CD4-positive, alpha-beta T cell (primary cell): ENCODE measurements at places on chromosomes 6 and 20.

GRCh38 chr6:52994839-52995088, 320 bp downstream of the GSTA4 start:
- peak overlapping the region; percentile 93 for H3K27ac ChIP-seq
- peak overlapping the region; percentile 74 for H3K4me3 ChIP-seq
- peak; percentile 6 for DNase-seq
- no peaks in the 10 kb centered on the region for H3K36me3 ChIP-seq

- DNase-seq = peak; percentile 94
- H3K4me3 ChIP-seq = peak overlapping the region; percentile 99
- H3K27ac ChIP-seq = peak overlapping the region; percentile 41
- peaks cover 55% of the 10 kb centered on the region for H3K36me3 ChIP-seq
- H3K4me1 ChIP-seq = peaks cover 49% of the 10 kb centered on the region
Observed at GRCh38 chr6:30678964-30679726, 6.3 kb upstream of the DHX16 start.

DNA sequence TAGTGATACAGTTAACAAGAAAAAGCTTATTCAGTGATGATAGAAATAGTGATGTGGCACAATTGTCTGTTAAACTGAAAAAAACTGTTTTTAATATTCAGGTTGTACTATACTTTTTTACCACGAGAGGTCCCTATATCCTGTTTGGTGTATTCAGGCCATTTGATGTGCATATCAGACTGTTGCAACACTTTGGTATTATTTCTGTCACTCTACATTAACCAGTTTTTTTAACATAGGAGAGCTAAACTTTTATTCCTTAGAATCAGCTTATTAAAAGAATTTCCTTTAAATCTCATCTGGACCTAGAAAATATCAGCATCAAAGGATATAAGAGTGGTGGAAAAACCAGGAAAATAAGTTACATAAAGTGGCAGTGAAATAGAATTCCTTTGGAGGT, 36.8 kb downstream of the TSPYL4 start:
- H3K36me3 ChIP-seq = peaks cover 13% of the 10 kb centered on the region
- no peaks in the 10 kb centered on the region for H3K27me3 ChIP-seq
- DNase-seq = no peak
- no peaks in the 10 kb centered on the region for H3K4me1 ChIP-seq

DNA sequence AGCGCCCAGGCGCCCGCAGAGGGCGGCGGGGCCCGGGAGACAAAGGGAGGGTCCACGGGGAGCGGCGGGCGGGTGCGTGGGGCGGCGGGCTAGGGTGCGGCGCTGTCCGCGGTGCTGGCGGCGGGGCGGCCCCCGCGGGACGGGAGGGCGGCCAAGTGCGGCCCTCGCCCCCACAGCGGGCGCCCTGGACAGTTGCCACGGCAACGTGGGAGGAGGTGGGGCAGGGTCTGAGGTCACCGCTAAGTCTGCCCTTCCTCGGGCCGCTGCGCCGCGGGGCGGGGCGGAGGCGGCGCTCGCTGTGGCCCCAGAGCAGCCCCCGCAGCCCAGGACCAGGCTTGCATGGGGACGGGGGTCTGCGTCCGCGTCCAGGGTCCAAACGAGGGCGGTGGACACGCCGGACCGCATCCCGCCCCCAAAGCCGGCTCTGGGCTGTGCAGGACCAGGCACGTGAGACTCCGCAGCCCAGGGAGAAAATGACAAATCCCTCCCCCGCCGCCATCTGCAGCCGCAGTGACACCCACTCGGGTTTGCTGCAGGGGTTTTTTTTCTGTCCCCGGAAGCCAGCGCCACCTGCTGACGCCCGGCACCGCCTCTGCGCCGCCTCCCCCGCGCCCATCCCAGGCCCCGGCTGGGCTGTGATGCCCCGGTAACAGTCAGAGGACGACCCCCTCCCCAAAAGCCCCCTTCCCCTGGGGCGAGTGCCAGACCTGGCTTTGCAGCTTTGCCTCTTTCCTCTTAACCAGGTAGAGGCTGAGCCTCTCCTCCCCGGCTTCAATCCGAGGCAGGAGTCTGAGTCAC, 36.8 kb downstream of the YTHDF1 start:
- peak; percentile 46 for DNase-seq
- H3K36me3 ChIP-seq = no peaks in the 10 kb centered on the region
- peaks cover 30% of the 10 kb centered on the region for H3K4me1 ChIP-seq
- H3K4me3 ChIP-seq = peak overlapping the region; percentile 30
- H3K27me3 ChIP-seq = peaks cover 69% of the 10 kb centered on the region

DNA sequence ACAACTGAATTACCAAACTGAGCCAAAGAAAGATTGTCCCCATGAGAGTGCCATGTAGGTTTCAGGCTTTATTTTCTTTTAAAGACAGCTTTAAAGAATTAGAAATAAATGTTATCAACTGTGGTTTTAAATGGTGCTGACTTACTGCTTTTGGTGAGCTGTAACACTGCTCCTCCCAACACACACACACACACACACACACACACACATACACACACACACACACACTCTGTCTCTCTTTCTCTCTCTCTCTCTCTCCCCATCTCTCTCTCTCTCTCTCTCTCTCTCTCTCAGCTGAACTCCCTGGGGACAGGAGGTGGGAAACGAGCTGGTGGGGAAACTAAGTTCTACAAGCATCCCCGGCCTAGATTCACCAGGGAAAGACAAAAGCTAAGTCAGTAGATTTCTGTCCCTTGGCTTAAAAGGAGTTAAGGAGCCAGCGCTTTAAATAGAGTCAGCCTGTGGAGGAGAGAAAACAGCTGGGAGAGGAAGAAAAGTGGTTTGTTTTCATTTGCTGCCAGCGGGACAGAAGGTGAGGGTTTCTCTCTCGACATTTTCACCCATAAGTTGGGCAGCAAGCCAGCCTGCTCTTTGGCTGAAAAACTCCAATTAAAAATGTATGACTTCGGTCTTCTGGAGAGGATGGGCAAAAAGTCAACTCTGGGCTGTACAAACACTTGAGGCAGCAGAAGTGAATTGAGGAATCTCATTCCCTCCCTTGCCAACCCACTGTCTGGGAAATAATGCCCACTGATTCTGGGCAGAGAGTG, 27.4 kb downstream of the CBLN4 start:
- H3K4me1 ChIP-seq = no peaks in the 10 kb centered on the region
- no peaks in the 10 kb centered on the region for H3K27me3 ChIP-seq
- H3K36me3 ChIP-seq = no peaks in the 10 kb centered on the region

DNA sequence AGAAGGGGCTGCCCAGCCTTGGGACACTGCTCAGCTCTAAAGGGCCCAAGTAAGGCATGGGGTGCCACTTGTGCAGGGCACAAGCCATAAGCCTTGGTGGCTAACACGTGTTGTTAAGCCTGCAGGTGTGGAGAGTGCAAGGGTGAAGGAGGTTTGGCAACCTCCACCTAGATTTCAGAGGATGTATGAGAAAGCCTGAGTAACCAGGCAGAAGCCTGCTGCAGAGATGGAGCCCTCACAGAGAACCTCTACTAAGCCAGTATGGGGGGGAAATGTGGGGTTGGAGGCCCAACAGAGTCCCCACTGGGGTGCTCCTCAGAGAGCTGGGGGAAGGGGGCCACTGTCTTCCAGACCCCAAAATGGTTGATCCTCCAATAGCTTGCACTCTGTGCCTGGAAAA, 32.6 kb downstream of the SERINC1 start:
- no peak overlapping the region for H3K27ac ChIP-seq
- peaks cover 59% of the 10 kb centered on the region for H3K36me3 ChIP-seq
- H3K4me1 ChIP-seq = no peaks in the 10 kb centered on the region
- H3K27me3 ChIP-seq = no peaks in the 10 kb centered on the region
- H3K4me3 ChIP-seq = no peak overlapping the region
- no peak for DNase-seq

DNA sequence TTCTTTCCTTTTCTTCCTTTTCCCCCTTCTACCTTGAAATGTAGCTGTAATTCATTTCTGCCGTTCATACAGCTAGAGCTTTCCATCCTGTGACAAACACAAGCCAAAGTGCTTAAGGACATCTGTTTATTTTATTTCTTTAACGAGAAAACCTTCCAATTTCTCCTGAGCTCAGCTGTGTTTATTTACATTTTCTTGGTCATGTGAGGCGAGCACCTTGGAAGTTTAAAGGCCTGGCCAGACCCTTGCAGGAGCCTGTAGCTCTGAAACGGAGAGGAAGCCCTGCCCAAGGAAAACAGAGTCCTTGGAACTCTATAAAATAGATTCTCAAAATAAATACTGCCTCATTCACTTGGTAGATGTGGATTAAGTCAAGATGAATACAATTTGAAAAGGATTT, 223.1 kb downstream of the EYA2 start:
- no peaks in the 10 kb centered on the region for H3K4me1 ChIP-seq
- peaks cover 3% of the 10 kb centered on the region for H3K27me3 ChIP-seq
- no peak overlapping the region for H3K4me3 ChIP-seq

DNA sequence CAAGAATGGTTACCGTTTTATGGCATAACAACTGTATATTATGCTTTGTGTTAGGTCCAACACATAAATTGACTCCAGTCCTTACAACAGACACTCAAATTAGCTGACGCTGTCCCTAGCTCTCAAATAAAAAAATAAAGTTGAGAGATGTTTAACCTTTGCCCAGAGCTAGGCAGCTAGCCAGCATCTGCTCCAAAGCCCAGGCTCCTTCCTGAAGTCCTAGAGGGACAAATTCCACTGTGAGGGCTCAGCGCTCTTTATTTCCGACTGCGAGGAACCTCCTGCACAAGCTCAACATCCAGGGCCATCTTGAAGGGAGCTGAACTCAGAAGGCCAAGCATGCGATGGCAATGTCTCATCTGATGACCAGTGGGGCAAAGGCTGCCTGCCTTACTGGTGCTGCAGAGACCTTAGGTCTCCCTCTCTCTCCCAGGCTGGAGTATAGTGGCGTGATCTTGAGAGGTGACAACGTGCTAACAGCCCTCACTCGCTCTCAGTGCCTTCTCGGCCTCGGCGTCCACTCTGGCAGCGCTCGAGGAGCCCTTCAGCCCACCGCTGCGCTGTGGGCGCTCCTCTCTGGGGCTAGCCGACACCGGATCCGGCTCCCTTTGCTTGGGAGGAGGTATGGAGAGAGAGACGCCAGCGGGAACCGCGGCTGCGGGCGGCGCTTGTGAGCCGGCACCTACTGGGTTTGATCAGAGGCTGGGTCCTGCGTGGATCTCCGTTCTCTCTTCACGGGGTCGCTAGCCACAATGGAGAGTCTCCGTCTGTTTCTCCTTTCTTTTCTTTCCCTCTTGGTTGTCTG, 24.7 kb upstream of the GFOD1 start:
- H3K4me3 ChIP-seq = no peak overlapping the region
- H3K27me3 ChIP-seq = no peaks in the 10 kb centered on the region
- H3K27ac ChIP-seq = no peak overlapping the region
- no peak for DNase-seq

DNA sequence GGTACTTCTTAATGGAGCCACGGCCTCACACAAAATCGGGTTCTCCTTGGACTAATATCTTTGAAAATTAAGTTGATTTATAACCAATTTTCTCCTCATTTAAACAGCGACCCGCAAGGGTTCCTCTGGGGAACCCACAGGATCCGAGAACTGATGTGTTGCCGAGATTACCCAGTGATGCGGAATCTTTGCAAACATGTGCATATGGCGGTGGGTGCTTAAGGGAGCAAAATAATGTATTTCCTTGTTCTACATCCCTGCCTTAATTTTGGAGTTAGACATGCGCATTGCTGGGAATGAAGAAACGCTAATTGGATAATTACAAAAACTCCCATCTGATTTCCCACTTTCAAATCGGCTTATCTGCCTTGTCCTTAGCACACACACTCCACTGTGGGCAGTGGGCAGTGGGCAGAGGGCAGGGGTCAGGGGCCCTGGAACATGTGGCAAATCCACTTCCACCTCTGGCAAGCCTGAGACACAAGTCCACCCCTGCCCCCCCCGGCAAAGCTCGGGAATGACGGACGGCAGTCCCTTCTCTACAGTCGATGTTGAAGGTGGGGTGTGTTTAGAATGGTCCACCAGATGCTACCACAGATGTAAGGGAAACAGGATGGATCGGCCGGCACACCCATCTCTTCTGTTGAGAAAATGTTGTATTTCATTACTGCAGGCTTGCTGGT, 137.4 kb upstream of the CDH4 start:
- H3K27me3 ChIP-seq = peaks cover 5% of the 10 kb centered on the region
- DNase-seq = no peak
- H3K4me1 ChIP-seq = no peaks in the 10 kb centered on the region
- H3K36me3 ChIP-seq = no peaks in the 10 kb centered on the region

- H3K27me3 ChIP-seq = no peaks in the 10 kb centered on the region
- no peak overlapping the region for H3K27ac ChIP-seq
- DNase-seq = no peak
- no peaks in the 10 kb centered on the region for H3K36me3 ChIP-seq
Observed at GRCh38 chr6:70353448-70353847, 50.6 kb upstream of the COL9A1 start.

DNA sequence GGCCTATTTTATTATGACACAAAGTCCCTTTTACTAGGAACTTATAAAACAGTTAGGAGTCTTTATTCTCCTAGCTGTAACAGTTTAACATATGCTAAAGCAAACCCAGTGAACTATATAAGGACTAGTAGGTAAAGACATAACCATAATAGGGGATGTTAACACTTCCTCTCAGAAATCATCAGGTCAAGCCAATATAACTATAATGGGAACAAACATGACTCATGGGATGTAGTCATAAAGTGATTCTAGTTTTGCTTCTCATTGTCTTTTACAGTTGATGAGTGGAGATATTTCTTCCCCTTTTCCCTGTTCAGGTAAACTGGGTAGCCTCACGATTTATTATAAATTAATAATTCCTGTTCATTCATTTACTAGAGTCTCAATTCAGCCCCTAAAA, 9.7 kb downstream of the PTCHD4 start:
- H3K4me1 ChIP-seq = no peaks in the 10 kb centered on the region
- H3K27ac ChIP-seq = no peak overlapping the region
- DNase-seq = no peak
- no peak overlapping the region for H3K4me3 ChIP-seq
- no peaks in the 10 kb centered on the region for H3K27me3 ChIP-seq
- H3K36me3 ChIP-seq = no peaks in the 10 kb centered on the region

DNA sequence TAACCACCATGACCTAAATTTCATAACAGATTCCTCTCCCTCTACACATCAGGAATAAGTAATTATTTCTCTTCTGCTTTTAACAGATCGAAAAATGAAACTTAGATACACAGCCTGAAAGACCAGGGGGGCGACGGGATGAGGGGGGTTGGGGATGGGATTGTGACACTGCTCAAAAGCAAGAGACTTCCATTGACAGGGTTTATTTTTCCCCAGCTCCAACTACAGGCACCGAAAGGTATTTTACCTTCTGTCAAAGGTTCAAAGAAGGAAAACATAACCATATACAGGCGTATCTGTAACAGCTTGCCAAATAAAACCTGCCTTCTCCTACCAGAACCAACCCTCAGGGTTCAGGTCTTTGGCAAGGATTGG, 1.3 kb downstream of the EPHA7 start:
- H3K4me3 ChIP-seq = no peak overlapping the region
- H3K27me3 ChIP-seq = peaks cover 34% of the 10 kb centered on the region
- no peak for DNase-seq
- no peaks in the 10 kb centered on the region for H3K36me3 ChIP-seq
- H3K4me1 ChIP-seq = peaks cover 15% of the 10 kb centered on the region
